ENCODE measurements at places on chromosomes 2 and 18.

DNA sequence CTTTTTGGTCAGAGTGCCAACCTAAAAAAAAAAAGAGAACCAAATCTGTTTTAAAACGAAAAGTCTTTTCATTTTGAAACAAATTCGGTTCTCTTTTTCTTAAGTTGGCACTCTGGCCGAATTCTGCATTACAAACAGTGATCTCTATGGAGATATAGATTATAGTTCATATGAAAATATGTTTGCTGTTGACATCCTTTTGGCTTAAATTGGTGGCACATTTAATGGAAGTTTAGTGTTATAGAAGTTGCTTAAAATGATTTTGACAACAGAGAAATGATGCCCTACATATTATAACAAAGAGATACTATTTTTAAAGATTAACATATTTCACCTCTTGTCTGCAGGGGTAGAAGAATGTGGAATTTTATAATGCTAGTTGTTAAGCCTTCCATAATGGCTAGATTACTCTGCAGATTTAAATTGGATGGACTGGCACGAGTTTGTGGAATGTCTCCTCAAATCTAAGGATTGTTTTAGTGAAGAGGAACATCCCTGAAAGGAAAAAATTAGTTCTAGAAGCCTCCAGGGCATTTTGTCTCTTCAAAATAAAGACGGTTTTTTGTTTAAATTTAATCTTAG lies 222.9 kb upstream of the CDH2 start:
- DNase-seq, result no peak

DNA sequence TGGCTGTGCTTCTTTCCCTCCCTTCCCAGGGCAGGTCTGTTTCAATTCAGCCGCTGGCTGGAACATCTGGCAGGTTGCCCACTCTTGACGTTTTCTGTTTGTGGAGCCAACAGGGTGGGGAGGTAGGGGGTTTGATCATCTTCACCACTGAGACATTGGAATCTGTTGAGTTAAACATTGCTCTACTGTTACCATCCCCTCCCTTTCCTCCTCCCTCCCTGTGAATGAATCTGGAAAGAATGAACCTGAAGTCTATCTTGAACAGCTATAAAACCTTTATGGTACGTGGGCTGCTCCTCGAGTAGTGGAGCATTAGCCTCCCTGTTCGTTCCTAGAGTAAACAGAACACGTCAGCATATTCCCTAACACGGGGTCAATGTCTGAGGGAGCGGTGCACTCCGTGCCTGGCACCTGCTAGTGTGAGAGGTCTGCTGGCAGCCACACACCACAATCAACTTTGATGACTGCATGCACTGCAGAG lies 249.9 kb upstream of the RBBP8 start:
- peak; percentile 27 for DNase-seq

GRCh38 chr2:223235986-223236385 lies 184.0 kb downstream of the KCNE4 start:
- peak; percentile 46 for DNase-seq

- DNase-seq, result no peak
Observed at GRCh38 chr2:57314682-57315081, 731.9 kb upstream of the VRK2 start.

GRCh38 chr2:222944552-222944951 lies 83.7 kb downstream of the ACSL3 start:
- no peak for DNase-seq

GRCh38 chr2:33181466-33181865 lies 234.7 kb downstream of the LTBP1 start:
- no peak for DNase-seq

GRCh38 chr2:42196403-42197267 lies 27.5 kb downstream of the EML4 start:
- DNase-seq, result peak; percentile 38

- DNase-seq, result no peak
Observed at GRCh38 chr2:186183406-186183805, 302.7 kb upstream of the ZC3H15 start.

GRCh38 chr2:148303161-148303560 lies 282.3 kb downstream of the MBD5 start:
- no peak for DNase-seq

DNA sequence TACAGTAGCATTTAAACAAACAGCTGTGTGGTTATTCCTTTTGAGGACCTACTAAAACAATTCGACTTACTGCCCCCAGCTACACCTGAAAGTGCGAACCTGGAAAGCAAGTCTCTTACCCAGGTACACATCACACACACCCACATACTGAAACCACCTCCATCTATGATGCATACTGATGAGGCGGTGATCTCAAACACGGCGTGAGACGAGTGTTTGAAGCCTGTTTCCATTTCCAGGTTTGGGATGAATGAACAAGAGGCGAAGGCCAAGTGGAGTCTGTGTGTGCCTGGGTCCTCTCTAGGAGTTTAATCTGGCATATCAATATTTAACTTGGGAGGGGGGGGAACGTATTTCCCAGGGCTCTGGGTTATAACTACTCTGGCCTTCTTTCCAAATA lies 1.6 kb downstream of the TMEM185B start:
- no peak for DNase-seq

- DNase-seq, result no peak
Observed at GRCh38 chr2:114056294-114057143, 166.6 kb downstream of the ACTR3 start.

DNA sequence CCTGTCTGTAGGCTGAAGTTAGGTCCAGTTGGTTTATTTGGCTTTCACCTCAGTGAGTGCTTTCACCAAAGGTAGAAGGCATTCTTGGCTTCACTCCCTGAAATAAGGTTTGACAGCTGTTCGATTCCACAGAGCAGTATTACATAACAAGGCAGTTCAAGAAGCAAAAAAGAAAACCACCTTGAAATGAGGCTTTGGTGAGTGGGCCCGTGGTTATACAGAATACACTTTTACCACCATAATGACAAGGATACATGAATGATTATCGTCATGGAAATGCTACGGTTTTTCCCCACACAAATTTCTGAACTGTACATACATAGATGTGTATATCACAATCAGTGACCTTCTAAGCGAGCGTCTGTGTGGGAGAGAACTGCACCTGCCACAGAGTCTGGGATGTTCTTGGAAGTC lies 80.0 kb upstream of the CHRNA1 start:
- no peak for DNase-seq

DNA sequence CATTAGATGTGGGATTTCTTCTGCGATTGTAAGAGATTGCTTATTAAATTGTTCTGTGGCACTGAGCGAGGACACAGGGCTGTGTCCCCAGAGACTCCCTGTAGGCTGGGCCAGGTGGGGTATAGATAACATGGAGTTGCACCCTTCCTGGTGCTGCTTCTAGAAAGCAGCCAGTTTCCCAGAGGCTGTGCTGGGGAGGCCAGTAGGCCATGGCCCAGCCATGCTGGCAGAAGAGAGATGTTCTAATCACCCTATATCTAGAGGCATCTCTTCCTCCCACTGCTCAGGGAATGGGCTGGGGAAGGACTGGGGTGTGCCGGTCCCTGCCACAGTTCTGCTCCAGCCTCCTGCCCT lies 66.9 kb downstream of the HS1BP3 start:
- DNase-seq, result peak; percentile 86

- peak; percentile 72 for DNase-seq
Observed at GRCh38 chr18:11040823-11041656, 108.3 kb downstream of the PIEZO2 start.

- no peak for DNase-seq
Observed at GRCh38 chr2:103410221-103410620, 648.4 kb downstream of the TMEM182 start.

GRCh38 chr18:63175264-63175663 lies 144.3 kb downstream of the BCL2 start:
- no peak for DNase-seq

DNA sequence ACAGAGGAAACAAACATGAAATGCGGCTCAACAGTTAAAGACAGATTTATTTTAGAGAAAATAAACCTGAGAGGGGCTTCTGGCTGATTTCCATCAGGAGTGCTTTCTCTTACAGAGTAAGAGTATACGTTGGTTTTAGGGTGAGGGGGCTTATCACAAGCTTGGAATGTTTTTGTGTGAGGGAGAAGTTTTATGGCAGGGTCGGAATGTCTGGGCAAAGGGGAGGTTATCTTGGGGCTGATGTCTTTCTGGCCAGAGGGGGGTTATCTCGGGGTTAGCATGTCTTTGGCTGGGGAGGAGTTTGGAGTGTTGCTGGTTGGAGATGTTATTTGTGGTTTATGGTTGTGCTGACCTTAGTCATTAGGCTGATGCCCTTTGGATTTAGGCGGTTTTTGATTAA lies 22.1 kb downstream of the PTRHD1 start:
- no peak for DNase-seq

DNA sequence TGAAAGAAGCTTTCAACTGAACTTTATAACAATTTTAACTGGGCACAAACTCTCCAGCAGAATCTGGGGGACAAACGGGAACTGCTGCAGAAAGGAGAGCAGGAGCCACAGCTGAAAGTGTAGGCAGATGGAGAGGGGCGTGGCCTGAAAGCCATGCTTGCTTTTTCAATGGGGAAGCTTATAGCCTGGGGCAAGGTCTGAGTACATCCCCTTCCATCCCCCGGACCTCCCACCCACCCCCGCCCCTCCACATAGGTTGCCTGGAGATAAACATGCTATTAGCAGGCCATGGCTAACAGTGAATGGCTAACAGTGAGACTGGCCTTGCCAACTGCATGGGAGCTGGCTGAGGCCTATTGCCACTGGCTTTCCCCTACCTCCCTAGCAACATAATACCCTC lies 317.9 kb upstream of the TANK start:
- no peak for DNase-seq

GRCh38 chr2:893311-893710 lies 57.3 kb upstream of the SNTG2 start:
- DNase-seq, result no peak

DNA sequence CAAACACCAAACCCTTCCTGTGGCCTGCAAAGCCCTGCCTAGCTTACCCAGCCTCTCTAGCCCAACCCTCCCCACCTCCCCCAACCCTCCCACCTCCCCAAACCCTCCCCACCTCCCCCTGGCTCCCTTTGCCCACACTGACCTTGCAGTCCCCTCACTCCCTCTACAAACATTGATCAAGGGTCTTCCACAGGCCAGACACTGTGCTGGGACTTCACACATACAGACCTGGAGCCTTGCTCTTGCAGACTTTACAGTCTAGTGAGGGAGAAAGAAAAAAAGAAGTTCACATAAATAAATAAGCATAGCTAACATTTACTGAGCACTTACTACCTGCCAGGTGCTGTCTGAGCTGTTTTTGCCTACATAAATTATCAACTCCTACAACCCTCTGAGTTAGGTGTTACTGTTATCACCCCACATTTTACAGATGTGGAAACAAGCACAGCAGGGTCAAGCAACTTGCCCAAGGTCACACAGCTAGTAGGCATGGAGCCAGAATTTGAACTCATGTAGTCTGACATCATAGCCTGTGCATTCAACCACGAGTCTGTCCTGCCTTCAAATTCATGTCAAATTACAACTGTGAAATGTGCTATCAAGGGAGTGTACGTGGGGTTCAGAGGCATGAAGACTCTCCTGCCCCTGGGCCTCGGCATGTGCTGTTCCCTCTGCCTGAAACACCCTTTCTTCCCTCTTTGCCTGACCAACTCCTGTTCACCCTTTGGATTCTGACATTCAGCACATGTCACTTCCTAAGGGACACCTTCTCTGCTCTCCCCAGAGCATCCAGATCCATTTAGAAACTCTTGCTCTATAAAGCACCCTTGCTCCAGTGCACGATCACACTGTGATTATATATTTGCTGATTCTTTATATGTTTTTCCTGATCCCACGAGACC lies 209.9 kb downstream of the TNS1 start:
- peak; percentile 8 for DNase-seq

GRCh38 chr18:42544901-42545300 lies 570.6 kb downstream of the RIT2 start:
- DNase-seq, result no peak
